ENCODE measurements at places on chromosomes 7 and 10.
A peak's percentile ranks its signal among the peaks of the same experiment; 100 is the strongest.

DNA sequence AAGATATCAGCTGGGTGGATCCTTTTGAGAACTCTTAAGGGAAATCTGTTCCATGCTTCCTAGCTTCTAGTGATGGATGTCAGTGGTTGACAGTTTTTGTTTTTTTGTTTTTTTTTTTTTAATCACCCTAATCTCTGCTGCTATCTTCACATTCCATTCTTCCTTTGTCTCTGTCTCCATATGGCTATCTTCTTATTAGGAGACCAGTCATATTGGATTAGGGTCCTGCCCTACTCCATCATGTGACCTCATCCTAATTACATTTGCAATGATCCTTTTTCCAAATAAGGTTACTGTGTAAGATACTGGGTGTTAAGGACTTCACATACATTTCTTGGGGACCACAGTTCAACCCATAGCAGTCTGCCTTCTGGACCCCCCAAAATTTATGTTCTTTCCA is 69.7 kb downstream of the MLLT10 start:
- no peak for DNase-seq

GRCh38 chr10:100347568-100348195 is 649 bp downstream of the SCD start:
- peak; percentile 18 for DNase-seq

GRCh38 chr7:123864436-123864835 is 19.5 kb downstream of the HYAL4 start:
- DNase-seq, result no peak

DNA sequence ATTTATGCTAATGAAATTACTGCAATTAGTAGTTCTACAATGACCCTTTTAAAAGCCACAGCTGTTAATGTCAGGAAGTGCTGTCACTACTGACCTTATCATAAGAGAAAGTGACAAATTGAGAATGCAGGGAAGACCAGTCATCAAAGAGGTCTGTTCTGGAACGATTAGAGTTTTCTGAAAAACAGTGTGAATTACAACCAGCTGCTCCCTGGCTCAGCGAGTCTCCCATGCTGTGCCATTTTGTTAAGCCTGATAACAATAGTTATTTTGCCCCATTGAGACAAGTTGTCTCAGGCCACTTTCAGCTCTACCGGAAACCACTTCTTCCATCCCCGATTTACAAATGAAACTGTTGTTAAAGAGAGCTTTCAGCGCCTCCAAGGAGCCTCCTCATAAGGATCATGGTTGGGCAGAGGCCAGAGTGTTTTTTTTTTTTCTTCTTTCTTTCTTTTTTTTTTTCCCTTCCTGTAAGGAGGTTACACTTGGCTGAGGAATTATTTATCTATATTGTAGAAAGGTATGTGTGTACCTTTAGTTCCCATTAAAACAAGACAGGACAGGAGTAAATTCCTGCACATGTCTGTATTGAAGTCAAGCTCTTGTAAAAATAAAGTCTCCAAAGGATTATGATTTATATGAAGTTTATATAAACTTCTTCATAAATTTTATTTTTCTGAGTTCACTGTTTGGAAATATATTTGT is 173.6 kb downstream of the CDCA7L start:
- peak; percentile 8 for DNase-seq

DNA sequence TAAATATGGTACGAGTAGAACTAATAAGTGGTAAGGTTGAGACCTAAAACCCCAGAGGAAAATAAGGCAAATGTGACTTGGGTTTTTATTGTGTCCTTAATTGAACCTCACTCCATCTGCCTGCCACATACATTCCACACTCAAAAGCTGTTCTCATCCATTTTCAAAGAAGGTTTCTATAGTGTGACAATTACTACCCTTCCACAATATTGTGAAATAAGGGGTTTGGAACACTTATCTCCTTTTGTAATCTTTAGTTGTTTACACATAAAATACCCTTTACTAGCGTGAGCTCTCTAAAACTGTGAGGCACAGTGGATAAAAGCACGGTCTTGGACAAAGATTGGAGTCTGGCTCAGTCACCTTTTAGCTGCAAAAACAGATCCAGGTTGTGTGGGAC is 166.6 kb downstream of the THSD7A start:
- peak; percentile 21 for DNase-seq

- DNase-seq, result no peak
Observed at GRCh38 chr10:107098326-107098725, 66.2 kb downstream of the SORCS1 start.

DNA sequence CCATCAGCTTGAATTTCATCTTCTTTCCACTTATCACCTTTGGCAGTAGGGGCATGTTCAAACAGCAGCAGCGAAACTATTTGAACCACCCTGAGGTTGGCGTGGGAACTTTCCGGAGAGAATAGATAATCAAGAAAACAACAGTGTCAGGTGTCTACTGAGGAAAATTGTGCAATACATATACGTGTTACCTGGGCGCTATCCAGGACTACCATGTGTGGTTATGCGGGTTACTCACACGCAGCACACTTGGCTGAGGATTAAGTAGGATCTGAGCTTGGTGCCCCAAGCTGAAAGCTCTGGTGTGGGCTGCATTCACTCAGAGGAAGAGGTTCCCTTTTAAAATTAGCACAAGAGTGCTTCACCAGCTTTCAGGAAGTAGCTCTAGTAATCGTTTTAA is 8.8 kb upstream of the ABI1 start:
- no peak for DNase-seq

GRCh38 chr10:17650416-17650815 is 6.5 kb downstream of the STAM start:
- no peak for DNase-seq

GRCh38 chr7:108211382-108212201 is 81.4 kb upstream of the LAMB4 start:
- peak; percentile 28 for DNase-seq

GRCh38 chr7:107879400-107880035 is 11.5 kb upstream of the DLD start:
- peak; percentile 68 for DNase-seq

- DNase-seq, result no peak
Observed at GRCh38 chr10:103692436-103692951, 162.9 kb downstream of the SH3PXD2A start.

DNA sequence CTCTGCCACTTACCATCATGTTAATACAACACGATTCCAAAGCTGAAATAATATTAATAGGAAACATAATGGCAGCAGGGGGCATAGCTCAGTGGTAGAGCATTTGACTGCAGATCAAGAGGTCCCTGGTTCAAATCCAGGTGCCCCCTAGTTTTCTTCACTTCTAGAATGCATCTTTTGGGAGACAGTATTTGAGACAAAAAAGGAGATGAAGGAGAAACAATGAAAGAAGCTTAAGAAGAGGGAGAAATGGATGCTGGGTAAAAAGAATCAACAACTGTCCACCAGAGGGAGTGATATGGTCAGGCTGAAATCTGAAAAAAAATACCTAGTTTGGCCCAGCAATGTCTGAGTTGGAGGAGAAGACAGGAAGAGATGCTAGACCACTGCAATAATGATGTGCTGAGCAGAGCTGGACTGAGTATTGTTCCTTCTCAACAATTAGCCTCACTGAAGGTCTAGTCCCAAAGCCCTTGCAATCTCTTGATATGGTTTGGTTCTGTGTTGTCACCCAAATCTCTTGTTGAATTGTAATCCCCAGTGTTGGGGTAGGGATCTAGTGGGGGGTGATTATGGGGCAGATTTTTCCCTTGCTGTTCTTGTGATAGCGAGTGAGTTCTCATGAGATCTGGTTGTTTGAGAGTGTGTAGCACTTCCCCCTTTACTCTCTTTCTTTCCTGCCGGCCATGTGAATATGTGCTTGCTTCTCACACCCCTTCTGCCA is 48.3 kb downstream of the ZNF783 start:
- DNase-seq, result peak; percentile 72

GRCh38 chr10:30705625-30706149 is 76.1 kb upstream of the LYZL2 start:
- DNase-seq, result no peak

- DNase-seq, result peak; percentile 45
Observed at GRCh38 chr7:45574669-45575500, 717 bp downstream of the ADCY1 start.

DNA sequence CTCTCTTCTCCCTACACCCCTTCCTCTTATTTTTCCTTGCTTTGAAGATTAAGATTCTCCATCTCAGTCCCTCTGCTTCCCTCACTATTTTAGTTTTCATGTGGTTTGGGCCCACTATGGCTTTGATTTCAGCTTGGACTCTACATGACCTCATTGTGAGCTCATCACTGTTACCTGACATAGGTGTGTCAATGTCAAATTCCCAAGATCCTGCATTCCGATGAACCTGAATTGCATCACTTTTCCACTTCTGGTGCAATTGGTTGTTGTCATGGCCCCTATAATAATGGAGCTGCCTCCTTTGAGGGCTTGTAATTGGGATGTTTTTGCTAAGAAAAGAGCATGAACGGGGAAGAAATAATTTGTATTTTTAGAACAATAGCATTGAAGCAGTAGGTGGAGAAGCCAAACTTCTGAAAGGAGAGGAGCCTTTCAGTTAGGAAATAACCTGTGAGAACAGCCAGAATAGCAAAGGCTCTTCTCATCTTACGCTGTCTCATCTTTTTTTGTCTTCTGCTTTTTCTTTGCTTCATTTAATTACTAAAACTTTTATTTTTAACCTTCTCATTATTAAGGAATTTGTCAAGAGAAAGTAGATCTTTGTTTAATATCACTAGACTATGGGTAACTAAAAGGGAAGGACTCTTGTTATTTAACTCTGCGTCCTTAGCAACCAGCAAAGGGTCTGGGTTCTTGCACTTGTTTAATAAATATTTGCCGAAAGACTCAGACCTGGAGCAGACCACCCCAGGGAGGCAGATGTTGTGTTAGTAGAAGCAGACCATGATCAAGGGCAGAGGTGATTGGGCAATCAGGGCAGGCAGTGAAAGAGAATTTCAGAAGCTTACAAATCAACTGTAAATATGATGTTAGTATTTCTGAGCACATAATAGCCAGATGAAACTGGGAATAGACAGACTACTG is 95.4 kb downstream of the TES start:
- peak; percentile 64 for DNase-seq

DNA sequence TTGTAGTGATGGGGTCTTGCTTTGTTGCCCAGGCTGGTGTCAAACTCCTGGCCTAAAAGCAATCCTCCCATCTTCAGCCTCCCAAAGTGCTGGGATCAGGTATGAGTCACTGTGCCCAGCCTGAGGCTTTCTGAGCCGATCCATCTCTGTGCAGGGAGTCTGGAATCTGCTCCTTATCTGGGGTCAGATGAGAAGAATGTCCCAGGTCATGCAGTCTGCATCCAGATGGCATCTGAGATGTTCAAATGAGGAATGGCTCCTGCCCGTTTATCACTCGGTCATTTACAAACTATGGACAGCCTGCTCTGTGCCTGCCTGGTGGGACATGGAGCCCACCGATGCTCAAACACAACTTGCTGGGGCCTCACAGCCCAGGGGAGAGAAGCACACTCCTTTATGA is 11.1 kb upstream of the SLC18A3 start:
- DNase-seq, result no peak

DNA sequence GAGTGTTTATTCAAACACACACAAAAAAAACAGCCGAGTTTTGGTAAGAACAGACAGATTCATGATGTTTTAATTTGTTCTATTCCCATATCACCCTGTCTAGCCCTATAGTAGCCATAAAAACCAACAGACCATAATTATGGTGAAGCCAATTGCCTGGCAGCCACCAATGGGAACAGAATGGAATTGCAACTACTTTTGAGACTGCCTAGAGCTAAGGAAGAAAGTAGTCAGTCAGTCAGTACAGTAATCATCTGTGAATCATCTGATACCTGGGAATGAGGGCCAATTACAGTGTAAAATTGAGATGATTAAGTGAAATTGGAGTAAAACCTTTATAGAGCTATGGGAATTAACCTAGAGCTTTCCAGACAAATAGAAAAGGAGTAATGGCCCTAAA is 952.7 kb upstream of the KCND2 start:
- no peak for DNase-seq

DNA sequence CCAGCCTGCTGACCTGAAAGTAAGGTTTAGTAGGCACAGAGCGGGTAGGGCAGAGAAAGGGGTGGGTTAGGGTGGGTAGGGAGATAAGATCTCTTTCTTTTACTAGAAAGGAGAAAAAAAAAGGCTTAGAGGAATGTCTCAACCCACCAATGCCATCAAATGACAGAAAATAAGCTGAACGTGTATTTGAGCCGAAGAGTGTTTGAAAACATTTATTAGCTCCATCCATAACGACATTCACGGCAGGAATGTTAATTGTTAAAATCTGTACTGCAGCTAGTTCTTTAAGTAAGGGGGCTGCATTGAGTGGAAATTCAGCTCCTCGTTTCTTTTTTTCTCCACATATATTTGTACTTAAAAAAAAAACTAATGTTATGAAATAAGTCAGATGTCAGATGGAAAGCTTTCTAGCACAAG is 63.7 kb upstream of the ARID5B start:
- DNase-seq, result peak; percentile 40

- peak; percentile 90 for DNase-seq
Observed at GRCh38 chr7:48255046-48255445, 83.8 kb downstream of the ABCA13 start.

- DNase-seq, result no peak
Observed at GRCh38 chr10:100983868-100984671, 3.2 kb downstream of the MRPL43 start.

GRCh38 chr10:122643931-122644534 is 55.6 kb downstream of the C10orf120 start:
- no peak for DNase-seq

DNA sequence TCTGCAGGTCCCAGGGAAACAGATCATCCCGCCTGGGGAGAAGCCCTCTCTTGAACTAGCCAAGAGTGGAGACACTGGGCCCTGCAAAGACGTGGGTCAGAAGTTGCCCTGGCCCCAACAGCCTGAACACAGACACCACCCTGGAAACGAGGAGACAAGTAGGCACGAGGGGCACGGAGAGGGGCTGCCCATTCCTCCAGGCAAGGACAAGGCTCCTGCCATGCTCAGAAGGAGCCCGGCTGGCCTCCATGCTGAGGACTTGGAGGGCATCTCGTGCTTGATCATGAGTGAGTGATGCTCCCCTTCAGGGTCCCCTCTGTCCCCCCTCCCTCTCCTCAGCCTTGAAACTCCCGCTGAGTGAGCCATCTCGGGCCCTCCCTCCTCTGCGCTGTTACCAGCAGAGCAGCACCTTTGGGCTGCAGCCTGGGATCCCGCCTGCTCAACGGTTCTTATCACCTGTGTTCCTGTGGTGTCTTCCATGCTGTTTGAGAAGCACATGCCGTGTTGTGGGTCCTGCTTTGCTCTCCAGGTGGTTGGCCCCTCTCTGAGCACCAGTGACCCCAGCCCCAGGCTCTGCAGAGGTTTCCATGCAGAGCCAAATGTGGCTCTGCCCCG is 544.3 kb downstream of the TCERG1L start:
- no peak for DNase-seq

GRCh38 chr10:4431114-4431863 is 394.7 kb upstream of the AKR1E2 start:
- DNase-seq, result peak; percentile 52

DNA sequence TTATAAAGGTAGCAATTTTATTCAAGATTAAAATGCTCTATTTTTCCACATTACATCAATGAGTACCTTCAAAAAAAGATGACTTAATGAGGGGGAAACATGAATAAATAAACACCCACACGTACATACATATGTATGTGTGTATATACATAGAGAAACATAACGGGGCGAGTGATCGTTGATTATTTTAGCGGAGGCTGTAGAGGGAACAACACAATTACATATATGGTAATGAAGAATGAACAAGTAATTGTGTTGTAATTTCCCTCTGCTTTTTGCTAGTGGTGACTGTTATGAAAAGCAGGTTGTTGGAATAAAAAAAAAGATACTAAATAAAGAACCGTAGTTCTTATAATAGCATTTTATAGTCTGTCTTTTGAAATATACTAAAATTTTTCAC is 63.2 kb downstream of the CACNB2 start:
- DNase-seq, result no peak

Data from fibroblast of lung (primary cell).